ENCODE measurements at places on chromosomes 1 and 21.

GRCh38 chr1:107557095-107557494 is 407.9 kb downstream of the VAV3 start:
- DNase-seq: no peak

GRCh38 chr21:35400233-35400939 is 351.3 kb upstream of the RUNX1 start:
- peak; percentile 45 for DNase-seq

- DNase-seq: no peak
Observed at GRCh38 chr1:1156140-1157032, 17.3 kb upstream of the TTLL10 start.

DNA sequence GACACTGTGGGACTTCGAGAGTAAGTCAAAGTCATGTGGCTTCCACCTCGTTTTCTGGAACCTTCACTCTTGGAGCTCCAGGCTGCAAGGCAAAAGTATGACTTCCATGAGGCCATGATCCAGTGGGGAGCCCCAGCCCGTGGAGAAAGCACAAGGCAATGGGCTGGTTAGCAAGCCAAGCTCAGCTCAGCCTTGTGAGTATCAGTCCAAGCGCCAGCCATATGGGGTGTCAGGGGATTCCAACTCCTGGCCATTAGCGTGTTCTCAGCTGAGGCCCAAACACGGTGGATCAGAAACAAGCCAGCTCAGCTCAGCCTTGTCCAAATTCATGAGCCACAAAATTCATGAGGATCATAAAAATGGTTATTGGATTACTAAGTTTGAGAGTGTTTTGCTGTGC is 261.0 kb downstream of the RHOU start:
- no peak for DNase-seq

DNA sequence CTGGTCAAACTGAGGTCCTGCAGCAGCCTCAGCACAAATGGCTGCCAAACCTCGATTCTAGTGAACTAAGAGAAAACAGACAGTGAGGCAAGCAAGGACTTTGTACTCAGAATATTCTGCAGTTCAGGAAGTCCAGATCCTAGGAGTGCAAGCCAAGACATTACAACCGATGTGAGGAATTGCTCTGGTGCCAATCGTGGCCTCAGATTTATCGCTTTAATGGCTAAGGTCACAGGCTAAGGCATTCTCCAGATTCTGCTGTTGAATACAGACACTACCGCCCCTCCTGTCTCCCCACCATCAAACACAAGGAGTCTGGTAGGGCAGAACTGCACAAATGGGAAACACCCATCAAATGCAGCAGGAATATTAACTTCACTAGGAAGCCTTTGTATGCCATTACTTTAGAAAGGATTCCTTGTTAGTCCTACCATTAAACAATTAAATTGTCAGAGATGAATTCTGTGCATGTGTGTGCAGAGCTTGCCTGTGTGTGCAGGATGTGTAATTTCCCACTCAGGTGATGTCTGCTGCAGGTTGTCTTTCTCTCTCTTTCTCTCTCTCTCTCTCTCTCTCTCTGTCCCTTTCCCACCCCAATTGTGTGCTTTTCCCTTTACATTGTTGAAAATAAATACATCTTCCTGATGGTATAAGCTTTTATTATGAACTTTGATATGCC is 9.2 kb upstream of the SERTAD4 start:
- DNase-seq: no peak

DNA sequence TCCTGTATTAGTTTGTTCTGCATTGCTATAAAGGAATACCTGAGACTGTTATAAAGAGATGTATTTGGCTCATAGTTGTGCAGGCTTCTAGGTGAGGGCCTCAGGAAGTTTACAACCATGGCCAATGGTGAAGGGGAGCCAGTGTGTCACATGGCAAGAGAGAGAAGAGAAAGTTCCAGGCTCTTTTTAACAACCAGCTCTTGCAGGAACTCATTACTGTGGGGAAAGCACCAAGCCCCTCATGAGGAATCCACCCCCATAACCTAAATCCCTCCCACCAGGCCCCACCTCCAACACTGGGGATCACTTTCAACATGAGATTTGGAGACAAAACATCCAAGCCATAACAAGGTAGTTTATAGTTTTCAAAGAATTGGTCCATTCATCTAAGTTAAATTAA is 5.0 kb upstream of the MEAF6 start:
- DNase-seq: no peak

- DNase-seq: no peak
Observed at GRCh38 chr1:182102043-182102416, 40.5 kb upstream of the ZNF648 start.

GRCh38 chr1:1287288-1288110 is 7.3 kb downstream of the SCNN1D start:
- no peak for DNase-seq

DNA sequence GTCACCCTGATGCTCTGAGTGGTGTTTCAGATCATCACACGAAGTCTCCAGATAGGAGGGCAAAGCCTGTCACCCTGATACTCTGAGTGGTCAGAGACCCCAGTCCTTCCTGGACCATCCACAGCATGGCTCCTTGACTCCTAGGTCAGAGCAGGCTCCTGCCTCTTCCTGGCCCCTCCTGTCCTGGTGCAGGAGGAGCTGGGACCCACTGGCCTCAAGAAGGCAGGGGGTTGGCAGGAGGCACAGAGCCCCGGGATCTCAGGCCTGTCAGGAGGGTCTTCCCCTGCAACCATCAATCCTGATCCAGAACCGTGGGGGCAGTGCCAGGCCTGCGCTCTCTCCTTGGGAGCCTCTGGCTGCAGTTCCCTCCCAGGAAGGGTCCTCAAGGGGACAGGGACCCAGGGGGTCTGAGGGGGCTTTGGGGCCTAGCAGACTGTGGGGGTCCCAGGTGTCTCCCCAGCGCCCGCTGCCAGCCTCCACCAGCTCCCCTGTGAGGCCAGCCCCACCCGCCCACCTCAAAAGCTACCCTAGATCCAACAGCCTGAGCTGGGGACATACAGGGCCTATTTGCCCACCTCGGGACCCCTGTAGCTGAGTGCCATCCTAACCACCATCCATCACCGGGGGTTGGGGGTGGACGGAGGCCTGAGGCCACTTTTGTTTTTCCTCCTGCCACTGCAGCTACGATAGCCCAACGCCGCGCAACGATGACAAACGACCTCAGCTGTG is 27.5 kb downstream of the COL6A1 start:
- DNase-seq: no peak

DNA sequence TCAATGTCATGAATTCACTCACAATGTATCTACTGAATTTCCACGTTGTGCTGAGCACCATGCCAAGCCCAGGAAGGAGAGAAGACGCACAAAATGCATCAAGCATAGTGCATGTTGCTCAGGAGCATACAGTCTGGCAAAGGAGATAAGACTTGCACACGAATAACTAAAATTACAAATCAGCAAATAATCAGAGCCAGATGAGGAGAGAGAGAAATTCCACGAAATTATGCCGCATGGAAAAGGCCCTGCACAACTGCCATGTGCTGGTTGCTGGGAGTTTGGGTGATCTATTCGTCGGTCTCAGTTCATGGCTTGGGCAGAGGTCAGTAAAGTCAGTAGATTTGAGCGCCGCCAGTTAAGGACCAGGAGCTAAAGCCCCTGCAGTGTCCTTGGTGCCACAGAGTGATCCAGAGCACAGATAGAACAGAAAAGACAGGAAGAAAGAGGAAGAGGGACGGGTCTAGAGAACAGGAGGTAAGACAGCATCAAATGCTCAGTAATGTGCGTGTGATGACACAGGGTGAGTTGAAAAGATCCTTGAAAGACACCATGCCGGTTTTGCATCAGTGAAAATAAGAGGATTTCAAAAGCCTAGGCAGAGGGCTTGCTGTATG is 55.1 kb upstream of the ZNF281 start:
- no peak for DNase-seq

- DNase-seq: no peak
Observed at GRCh38 chr1:84759756-84760155, 69.5 kb upstream of the SSX2IP start.

GRCh38 chr1:180358649-180359048 is 128.6 kb downstream of the LHX4 start:
- no peak for DNase-seq

GRCh38 chr1:244896550-244896949 is 32.2 kb upstream of the HNRNPU start:
- DNase-seq: no peak

Data from NCI-H1417 treated with DMSO at 0.1 percent for 48 hours (cell line).